ENCODE measurements at places on chromosomes 3 and 15. TPM values are rescaled to one million over a fixed set of nuclear protein-coding genes. Genes with fewer than 3 reads are reported as not detected.

Gene BFSP2
- 0.44 TPM for total RNA-seq

Gene CCDC54
- total RNA-seq = not detected

Gene CLDN18
- total RNA-seq = not detected

Gene OIP5
- 14.5 TPM for total RNA-seq

Gene SMAD6
- 0.37 TPM for total RNA-seq

Gene RPL39L
- 12.6 TPM for total RNA-seq

Gene EPHB3
- 0.10 TPM for total RNA-seq

Gene LIPC
- total RNA-seq = 4.4 TPM

Gene MEX3B
- 0.66 TPM for total RNA-seq

Gene BUB1B
- 49.9 TPM for total RNA-seq

Gene UBE2E2
- 3.9 TPM for total RNA-seq
